ENCODE measurements at places on chromosomes 11 and 22.

GRCh38 chr22:25869771-25870170 is 127.8 kb downstream of the MYO18B start:
- DNase-seq: no peak

GRCh38 chr11:124676386-124676785 is 2.7 kb downstream of the SPA17 start:
- DNase-seq: no peak

GRCh38 chr22:47071807-47072641 is 309.6 kb downstream of the TBC1D22A start:
- no peak for DNase-seq

DNA sequence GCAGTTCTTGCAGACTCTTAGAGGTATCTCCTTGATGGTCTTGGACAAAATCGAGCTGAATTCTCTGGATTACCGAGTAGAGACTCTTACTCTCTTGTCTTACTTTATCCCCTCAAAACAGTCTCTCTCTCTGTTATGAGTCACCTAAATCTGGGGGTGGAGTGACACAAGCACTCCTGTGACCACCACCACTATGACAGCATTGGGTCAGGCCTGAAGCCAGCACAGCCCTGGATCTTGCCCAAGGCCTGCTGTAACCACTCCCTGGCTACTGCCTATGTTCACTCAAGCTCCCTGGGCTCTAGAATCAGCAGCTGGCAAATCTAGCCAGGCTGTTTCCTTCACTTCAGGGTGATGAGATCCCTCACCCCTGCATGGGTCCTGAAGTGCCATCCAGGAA is 662.5 kb downstream of the LUZP2 start:
- DNase-seq: no peak

DNA sequence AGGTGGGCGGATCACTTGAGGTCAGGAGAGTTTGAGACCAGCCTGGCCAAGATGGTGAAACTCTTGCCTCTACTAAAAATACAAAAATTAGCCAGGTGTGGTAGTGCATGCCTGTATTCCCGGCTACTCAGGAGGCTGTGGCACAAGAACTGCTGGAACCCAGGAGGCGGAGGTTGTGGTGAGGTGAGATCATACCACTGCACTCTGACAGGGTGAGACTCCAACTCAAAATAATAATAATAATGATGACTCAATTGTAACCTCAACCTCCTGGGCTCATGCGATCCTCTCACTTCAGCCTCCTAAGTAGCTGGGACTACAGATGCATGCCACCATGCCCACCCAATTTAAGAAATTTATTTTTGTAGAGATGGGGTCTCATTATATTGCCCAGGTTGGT is 15.6 kb upstream of the CHRNA10 start:
- no peak for DNase-seq

- no peak for DNase-seq
These were observed 9.7 kb downstream of the LRRC10B start for GRCh38 chr11:61518032-61518795.

DNA sequence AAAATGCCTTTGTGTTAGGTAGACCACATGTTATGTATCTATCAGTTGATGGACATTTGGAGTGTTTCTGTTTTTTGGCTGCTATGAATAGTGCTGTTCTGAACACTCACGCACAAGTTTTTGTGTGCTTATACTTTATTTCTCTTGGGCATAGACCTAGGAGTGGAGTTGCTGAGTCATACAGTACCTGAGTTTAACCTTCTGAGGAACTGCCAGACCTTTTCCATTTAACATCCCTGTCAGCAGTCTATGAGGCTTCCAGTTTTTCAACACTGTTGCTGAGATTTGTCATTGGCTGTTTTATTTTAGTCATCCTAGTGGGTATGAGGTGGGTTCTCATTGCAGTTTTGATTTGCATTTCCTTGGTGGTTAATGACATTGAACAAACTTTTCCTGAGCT is 4.4 kb downstream of the CTTN start:
- no peak for DNase-seq

DNA sequence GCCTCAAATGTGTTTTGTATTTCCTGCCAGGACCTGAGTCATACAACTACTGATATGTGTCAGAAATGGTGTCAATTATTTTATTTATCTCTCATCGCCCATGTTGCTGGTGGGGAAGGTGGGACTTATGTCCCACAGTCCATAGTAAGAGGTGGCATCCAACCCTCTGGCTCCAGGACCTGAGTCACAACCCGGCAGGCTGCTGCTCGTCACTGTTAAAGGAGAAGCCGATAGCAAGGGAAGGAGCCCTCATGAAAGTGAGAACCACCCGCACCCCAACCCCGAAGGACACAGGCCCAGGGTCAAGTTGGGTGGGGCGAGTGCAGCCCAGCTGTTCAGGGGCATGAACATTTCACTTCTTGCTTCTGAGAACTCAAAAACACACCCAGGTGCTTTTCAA is 33.1 kb upstream of the TP53I11 start:
- no peak for DNase-seq

- DNase-seq: no peak
These were observed 23.3 kb downstream of the P4HA3 start for GRCh38 chr11:74288161-74288560.
